ENCODE measurements at places on chromosomes 11 and 22. TPM values are rescaled to one million over a fixed set of nuclear protein-coding genes. Genes with fewer than 3 reads are reported as not detected.

Gene ANO1
- total RNA-seq, result 12.7 TPM

Gene CHRM4
- not detected for total RNA-seq

Gene SYT7
- total RNA-seq, result 1.6 TPM

Gene CNIH2
- 0.70 TPM for total RNA-seq

Gene NPTXR
- 0.85 TPM for total RNA-seq

Gene ZNF214
- 0.40 TPM for total RNA-seq

Gene SERPING1
- total RNA-seq, result 136 TPM

GRCh38 chr22:22478470-22478869, 30.1 kb downstream of the ZNF280B start:
- H3K4me1 ChIP-seq, result no peaks in the 10 kb centered on the region
- no peaks in the 10 kb centered on the region for H3K27me3 ChIP-seq
- no peak for DNase-seq
- no peaks in the 10 kb centered on the region for H3K36me3 ChIP-seq
- no peak overlapping the region for H3K4me3 ChIP-seq

DNA sequence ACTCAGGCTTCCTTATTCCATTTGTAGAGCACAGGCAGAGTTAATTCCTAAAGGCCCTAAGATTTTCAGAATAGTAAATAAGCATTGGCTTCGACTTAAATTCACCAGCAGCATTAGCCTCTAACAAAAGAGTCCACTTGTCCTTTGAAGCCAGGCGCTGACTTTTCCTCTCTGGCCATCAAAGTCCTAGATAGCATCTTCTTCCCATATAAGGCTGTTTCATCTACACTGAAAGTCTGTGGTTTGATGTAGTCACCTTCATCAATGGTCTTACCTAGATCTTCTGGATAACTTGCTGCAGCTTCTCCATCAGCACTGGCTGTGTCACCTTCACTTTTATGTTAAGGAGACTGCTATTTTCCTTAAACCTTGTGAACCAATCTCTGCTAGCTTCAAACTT, 118.3 kb upstream of the SOX6 start:
- no peak for DNase-seq
- peaks cover 4% of the 10 kb centered on the region for H3K36me3 ChIP-seq
- no peaks in the 10 kb centered on the region for H3K4me1 ChIP-seq

DNA sequence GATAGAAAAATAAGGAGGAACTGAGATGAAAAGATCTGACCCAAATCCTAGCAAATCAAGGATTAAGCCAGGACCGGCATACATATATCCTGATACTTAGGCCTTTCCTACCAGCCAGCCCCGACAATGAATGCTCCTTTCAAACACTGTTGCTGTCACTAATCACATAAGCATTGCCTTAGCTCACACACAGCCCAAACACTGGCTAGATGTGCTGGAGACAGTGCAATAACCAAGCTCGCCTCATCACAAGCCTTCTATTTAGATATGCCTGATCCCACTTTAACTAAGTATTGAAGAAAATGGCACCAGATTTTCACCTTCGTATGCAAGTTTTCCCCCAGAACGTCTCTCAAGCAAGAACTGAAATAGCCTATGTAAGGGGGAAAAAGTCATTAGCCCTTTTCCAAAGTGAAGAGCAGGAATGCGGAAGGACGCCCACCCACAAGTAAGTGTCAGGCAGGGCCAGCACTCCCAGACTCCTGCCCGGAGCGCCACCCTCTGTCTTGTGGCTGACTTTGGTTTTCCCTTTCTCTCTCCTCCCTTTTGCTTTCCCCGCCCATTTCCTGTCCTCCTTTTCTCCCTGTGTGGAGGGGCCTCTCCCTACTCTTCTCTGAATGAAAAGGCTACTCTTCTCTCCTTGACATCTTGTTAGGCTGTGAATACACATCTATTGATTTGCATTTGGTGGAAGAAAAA, 8.9 kb upstream of the OPCML start:
- H3K4me3 ChIP-seq, result no peak overlapping the region
- no peak for DNase-seq
- no peaks in the 10 kb centered on the region for H3K4me1 ChIP-seq
- no peaks in the 10 kb centered on the region for H3K27me3 ChIP-seq
- H3K36me3 ChIP-seq, result no peaks in the 10 kb centered on the region

DNA sequence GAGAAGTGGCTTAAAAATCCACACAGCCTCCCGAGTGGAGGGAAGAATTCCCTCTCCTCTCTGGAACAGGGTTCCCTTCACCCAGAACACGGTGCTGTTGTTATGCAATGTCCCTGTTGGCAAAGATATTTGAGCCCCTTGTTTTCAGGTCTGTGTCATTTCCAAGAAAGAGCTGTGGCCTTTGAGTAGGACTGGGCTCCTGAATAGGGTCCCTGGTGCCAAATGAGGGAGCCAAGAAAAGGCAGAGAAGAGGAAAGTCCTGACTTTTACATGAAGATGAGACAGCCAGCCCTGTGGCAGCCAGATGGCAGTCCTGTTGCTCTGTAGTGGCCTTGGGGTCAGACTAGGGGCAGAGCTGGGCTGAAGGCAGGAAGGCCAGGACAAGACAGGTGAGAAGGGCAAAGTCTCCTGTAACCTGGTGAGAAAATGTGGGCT, 51.2 kb upstream of the ELF5 start:
- H3K36me3 ChIP-seq, result no peaks in the 10 kb centered on the region
- H3K4me3 ChIP-seq, result no peak overlapping the region
- H3K27me3 ChIP-seq, result no peaks in the 10 kb centered on the region
- no peak for DNase-seq
- no peak overlapping the region for H3K27ac ChIP-seq

- no peak overlapping the region for H3K27ac ChIP-seq
- no peaks in the 10 kb centered on the region for H3K27me3 ChIP-seq
- no peaks in the 10 kb centered on the region for H3K36me3 ChIP-seq
Observed at GRCh38 chr11:60699936-60700335, 524 bp downstream of the MS4A8 start.

GRCh38 chr11:130088217-130088616, 18.5 kb downstream of the APLP2 start:
- no peaks in the 10 kb centered on the region for H3K27me3 ChIP-seq
- no peak overlapping the region for H3K27ac ChIP-seq
- H3K4me1 ChIP-seq, result peaks cover 16% of the 10 kb centered on the region

Measured in esophagus squamous epithelium (tissue), 5 donors.